Left lobe of liver (tissue), 2 donors: ENCODE measurements at places on chromosomes 3 and 15.
A peak's percentile ranks its signal among the peaks of the same experiment; 100 is the strongest.

DNA sequence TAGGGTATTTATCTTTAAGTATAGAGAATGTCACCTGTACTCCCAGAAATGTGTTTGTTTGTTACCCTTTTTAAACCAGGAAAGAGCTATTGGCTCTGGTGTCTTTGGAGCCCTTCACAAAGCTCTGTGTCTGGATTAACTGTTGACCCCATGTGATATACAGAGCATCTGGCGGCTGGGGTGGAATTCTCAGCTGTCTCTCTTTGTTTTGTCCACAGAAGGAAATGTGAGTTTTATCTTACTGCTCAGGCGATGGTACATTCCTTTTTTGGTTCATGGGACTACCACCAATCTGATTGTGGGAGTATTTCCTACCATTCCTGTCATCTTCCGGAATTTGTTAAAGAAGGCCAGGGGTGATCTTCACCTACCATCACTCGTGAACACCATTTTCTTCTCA, 120.3 kb downstream of the AKAP13 start:
- DNase-seq: no peak

GRCh38 chr15:69389426-69389825, 24.7 kb upstream of the KIF23 start:
- DNase-seq: peak; percentile 27

DNA sequence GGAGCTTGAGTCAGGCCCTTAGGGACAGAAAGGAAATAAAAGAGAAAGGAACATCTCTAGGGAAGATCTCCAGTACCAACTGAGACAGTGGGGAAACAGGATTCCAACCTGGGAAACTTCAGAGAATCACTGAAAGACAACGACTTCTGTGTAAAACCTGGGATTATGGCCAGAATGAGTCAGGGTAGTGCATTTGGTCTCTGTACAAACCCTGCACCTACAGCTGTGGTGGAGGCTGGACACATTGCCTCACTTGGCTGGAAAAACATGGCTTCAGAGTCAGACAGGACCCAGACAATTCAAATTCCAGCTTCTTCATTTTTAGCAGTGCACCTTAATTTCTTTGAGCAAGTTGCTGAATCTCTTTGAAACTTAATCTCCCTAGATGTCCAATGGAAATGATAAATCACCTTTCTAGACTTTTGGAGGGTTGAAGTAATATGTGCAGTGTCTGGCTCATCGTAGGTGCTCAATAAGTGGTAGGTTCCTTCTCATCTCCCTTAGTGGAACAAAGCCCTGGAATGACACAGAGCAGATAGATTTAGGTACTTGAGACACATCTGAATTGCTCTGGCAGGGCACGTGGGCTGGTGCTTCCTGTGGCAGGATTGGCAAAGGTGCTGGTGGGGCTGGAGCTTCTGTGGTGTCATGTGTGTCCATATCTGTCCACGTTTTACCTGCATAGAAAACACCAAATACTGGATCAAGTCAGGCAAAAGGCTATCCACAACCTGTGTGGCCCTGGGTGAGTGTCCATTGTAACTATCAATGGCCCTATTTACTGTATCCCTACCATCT, 6.1 kb upstream of the CLSTN2 start:
- no peak for DNase-seq

- no peak for DNase-seq
Measured at GRCh38 chr3:117510396-117510795, 800.8 kb downstream of the TUSC7 start.
